ENCODE measurements at places on chromosomes 3 and 15.

- no peak for DNase-seq
Observed at GRCh38 chr3:80701349-80701748, 933.6 kb upstream of the ROBO1 start.

- no peak for DNase-seq
Observed at GRCh38 chr15:25869701-25870100, 6.6 kb upstream of the ATP10A start.

- no peak for DNase-seq
Observed at GRCh38 chr3:127159543-127159942, 33.4 kb upstream of the PRR23E start.

- DNase-seq: no peak
Observed at GRCh38 chr15:28001641-28002040, 97.5 kb downstream of the OCA2 start.

- DNase-seq: peak; percentile 4
Observed at GRCh38 chr3:23170291-23170690, 32.8 kb upstream of the UBE2E2 start.

GRCh38 chr3:133763797-133764683 is 17.8 kb downstream of the TF start:
- no peak for DNase-seq

DNA sequence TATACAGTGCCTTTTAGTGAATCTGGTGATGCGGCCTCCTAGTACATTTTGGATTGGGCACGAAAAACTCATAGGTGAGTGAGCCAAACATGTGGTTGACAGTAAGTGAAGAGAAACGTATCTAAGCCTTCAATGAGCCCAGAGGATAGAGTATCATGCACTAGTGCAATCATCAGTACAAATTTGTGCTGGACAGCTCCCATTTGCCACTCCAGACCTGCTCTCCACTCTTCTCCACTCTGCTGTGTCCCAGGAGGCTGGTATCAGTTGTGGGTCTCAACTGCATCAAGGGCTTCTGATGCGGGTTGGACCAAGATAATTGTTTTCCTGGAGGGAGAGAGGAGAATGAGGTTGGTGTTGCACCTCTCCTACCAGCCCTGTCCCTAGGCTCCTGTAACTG is 9.1 kb upstream of the RASGRF1 start:
- DNase-seq: no peak

Data from DMS53 (cell line).